ENCODE measurements at places on chromosomes 1 and 21.

DNA sequence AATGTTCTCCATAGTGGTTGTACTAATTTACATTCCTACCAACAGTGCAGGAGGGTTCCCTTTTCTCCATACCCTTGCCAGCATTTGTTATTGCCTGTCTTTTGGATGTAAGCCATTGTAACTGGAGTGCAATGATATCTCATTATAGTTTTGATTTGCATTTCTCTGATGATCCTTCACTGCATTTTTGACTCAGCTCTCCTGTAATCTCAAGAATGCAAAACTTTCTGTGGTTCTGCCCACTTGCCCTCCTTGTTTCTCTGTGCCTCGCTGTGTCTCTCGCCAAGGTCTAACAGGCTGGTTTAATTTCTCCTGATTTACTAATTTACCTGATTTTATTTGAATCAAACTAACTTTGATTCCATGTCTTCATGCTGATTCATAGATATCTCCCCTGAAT, 407.9 kb downstream of the ZP4 start:
- no peak for DNase-seq

DNA sequence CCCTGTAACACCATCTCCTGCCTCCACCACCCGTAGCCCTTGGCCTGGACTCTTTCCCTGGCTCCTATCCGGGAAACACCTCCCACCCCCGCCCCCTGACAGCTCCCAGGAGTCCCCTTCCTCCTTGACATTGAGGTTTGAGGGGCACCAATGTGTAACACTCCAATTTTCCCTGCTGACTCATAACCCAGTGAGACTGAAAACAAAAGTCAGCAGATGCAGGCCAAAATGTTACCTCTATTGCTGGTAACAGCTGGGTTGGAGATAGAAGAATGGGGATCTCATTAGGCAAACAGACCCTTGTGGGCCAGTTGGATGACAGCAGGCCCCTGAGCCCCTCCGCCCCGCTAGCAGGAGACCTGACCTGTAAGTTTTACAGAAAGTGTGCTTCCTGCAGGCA, 237.2 kb downstream of the KAZN start:
- no peak for DNase-seq

- DNase-seq, result no peak
Measured at GRCh38 chr1:72066431-72066830, 215.9 kb downstream of the NEGR1 start.

- DNase-seq, result no peak
Measured at GRCh38 chr1:31445951-31446350, 32.9 kb downstream of the SERINC2 start.

Measured in B cell (primary cell).